Peyer's patch (tissue), 4 donors: ENCODE measurements at places on chromosomes 7 and 10.

DNA sequence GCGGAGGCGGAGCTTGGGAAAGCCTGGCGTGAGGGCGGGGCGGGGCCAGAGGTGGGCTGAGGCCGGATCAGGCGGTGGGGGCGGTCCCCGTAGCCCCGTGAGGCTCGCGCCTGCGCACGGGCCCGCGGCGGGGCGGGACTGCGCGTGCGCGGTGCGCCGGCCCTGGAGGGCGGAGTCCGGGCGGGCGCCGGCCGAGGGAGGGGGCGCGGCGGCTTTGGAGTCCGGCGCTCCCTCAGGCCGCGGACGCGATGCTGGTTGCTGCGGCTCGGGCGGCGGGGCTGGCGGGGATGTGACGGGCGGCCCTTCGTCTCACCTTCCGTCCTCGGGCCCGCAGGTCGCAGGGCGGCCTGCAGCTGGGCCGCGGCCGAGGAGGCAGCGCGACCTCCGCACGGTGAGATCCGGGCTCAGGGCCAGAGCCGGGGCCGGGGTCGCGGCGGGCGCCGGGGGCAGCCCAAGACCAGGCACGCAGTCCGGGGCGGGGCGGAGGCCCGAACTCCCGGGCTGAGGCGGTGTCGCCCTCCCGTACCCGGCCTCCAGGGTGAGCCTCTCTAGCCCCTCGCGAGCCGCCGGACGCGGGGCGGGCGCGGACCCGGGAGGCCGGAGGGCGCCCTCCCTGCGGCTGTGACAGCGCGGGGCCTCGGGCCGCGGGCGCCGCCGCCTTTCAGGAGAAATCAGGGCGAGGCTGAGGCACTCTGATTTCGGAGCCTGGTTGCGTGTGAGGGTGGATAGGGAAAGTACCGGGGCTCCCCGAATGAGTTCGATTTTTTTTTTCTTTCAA lies at the start of gene CCSER2:
Gene CCSER2 (plus strand): TSS at position 172 of the 778 bp plus-strand sequence. CDS start 42,464 bp downstream, outside the sequence.
- peak within 1 kb of the TSS; percentile 99 for H3K4me3 ChIP-seq
- peak within 1 kb of the TSS; percentile 99 for H3K27ac ChIP-seq
- H3K36me3 ChIP-seq = no peaks in the 10 kb centered on the region
- H3K4me1 ChIP-seq = no peaks in the 10 kb centered on the region
- H3K27me3 ChIP-seq = no peaks in the 10 kb centered on the region
- DNase-seq = peak; percentile 99

DNA sequence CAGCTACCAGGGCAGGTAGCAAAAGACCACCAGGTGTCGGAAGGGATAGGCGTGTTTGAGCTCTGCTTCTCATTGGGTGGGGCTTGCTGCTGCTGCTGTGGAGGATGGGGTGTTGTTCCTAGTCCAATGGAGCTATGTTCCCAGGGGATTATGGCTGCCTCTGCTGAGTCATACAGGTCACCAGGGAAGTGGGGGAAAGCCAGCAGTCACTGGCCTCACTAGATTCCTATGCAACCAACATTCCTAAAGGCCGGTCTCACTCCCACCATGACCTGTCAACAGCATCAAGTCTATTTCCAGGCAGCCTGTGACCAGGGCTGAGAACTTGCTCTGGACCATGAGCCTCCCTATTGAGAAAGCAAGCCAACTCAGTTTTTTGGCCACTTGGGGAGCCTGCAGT lies 1160.8 kb downstream of the REEP3 start:
- H3K36me3 ChIP-seq = no peaks in the 10 kb centered on the region
- no peak overlapping the region for H3K27ac ChIP-seq
- H3K4me3 ChIP-seq = no peak overlapping the region
- H3K4me1 ChIP-seq = no peaks in the 10 kb centered on the region
- no peaks in the 10 kb centered on the region for H3K27me3 ChIP-seq

GRCh38 chr7:42152329-42153205 lies 84.4 kb downstream of the GLI3 start:
- DNase-seq = no peak
- no peaks in the 10 kb centered on the region for H3K36me3 ChIP-seq
- no peaks in the 10 kb centered on the region for H3K4me1 ChIP-seq
- no peak overlapping the region for H3K4me3 ChIP-seq
- H3K27me3 ChIP-seq = no peaks in the 10 kb centered on the region

GRCh38 chr10:21164687-21165086 lies 267.6 kb upstream of the NEBL start:
- H3K4me3 ChIP-seq = no peak overlapping the region
- H3K27me3 ChIP-seq = no peaks in the 10 kb centered on the region
- H3K36me3 ChIP-seq = no peaks in the 10 kb centered on the region
- no peak for DNase-seq
- H3K4me1 ChIP-seq = no peaks in the 10 kb centered on the region
